ENCODE measurements at places on chromosomes 5 and 9.

DNA sequence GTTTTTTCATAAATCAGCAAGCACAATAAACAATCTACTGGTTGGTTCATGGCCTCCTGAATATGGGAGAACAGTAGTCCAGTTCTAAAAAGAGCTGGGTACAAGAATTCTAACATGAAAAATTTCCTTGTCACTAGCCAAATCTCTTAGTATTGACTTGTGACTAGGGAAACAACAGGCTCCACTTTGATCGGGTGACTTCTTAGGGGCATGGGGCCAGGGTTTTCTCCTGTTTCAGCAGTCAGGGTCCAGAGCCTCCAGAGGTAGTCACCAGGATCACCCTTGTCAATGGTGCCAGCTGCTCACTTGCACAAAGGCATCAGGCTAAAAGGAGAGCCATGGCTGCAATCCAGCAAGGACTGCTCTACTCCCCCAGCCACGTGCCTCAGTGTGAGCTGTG lies 38.1 kb downstream of the LPAR1 start:
- DNase-seq, result no peak

DNA sequence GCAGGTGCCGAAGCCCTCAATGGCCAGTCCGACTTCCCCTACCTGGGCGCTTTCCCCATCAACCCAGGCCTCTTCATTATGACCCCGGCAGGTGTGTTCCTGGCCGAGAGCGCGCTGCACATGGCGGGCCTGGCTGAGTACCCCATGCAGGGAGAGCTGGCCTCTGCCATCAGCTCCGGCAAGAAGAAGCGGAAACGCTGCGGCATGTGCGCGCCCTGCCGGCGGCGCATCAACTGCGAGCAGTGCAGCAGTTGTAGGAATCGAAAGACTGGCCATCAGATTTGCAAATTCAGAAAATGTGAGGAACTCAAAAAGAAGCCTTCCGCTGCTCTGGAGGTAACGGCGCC lies 32.9 kb downstream of the CXXC5 start:
- DNase-seq, result no peak

- no peak for DNase-seq
These were observed 2.6 kb downstream of the AP3S1 start for GRCh38 chr5:115844321-115844817.

GRCh38 chr5:143084407-143084806 lies 314.2 kb downstream of the ARHGAP26 start:
- DNase-seq, result no peak

DNA sequence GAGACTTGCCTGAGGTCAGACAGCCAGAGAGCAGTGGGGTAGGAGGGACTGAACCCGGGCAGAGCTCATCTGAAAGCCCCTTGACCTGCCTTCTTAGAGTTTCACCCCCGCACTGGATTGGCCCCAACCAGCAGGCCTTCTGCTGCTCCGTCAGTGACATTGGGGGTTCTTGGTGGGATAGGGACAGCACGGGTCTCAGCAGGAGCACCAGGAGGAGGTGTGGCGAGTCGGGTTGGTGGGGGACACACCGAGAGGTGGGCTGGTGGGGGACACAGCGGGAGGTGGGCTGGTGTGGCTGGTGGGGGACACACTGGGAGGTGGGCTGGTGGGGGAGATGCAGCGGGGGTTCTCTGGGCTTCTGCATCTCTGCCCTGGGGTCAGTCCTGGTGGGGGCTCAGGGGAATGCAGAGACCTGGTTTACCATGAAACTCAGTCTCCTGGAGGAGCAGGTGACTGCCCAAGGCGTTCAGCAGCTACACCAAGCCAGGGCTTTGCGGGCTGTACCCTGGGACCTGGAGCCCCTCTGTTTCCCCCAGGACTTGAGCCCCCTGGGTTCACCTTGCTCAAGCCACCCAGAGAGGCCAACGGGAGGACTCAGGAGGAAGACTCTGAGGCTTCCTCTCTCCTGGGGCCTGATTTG lies 28.1 kb upstream of the RNU6ATAC start:
- no peak for DNase-seq

DNA sequence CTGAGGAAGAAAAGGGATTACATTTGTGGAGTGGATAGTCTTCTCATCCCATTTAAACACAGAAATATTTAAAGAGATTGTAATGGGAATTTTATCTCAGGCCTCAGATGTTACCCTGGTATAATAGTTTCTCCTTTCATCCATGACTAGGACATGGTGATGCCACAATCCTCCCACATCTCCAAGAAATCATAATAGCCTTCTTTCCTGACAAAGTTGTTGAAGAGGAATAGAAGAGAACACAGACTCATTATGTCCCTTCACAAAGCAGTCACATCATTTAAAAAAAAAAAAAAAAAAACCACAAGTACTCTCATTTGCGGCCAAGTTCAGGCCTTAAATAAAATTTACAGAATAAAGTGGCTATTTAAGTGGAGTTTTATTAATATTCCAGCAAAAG lies 359.6 kb downstream of the DEPDC1B start:
- DNase-seq, result no peak

DNA sequence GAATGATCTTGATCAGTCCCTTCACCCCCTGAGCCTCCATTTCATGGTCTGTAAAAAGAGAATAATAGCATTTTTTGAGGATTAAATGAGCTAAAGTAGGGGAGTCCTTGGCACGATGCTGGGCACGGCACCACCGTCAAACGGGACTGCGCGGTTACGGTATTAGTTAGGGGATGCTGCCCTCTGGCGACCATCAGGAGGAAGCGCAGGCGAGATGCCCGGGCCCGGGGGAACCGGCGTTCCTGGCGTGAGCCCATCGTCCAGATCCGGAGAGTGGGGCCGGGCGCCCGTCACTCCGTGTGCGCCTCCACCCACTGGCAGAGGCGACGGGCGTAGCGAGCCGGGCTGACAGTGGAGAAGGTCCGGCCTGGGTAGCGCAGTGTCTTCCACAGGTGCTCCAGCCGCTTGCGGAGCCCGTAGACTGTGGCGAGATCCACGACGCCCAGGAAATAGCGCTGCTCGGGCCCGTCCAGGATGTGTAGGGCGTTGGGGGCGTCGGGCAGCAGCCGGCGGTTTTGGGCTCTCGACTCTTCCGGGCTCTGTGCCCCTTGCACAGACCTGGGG lies 4.8 kb upstream of the ST6GALNAC4 start:
- peak; percentile 80 for DNase-seq

Measured in CD4-positive, alpha-beta T cell (primary cell).